RCC 7860 (cell line): ENCODE measurements at places on chromosomes 1 and 21.

DNA sequence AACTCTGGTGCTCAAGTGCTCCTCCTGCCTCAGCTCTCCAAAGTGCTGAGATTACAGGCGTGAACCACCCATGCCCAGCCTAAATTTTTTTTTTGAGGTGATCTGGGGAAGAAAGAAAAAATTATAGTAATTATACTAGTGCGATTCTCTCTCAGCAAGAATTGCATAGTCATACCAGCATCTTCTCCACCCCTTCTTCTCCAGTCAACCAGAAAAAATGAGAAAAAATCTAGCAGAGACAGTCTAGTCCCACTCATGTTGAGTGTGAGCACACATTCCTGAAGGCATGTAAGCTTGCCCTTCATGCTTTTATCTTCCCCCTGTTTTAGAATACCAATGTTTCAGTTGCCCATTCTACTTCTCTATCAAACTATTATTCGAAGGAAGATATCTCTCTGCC lies 207.6 kb downstream of the S1PR1 start:
- DNase-seq = no peak

GRCh38 chr1:28097100-28097472 lies 8.7 kb upstream of the EYA3 start:
- no peak for DNase-seq

- DNase-seq = no peak
These were observed 29.5 kb upstream of the DIP2A start for GRCh38 chr21:46428987-46429710.

DNA sequence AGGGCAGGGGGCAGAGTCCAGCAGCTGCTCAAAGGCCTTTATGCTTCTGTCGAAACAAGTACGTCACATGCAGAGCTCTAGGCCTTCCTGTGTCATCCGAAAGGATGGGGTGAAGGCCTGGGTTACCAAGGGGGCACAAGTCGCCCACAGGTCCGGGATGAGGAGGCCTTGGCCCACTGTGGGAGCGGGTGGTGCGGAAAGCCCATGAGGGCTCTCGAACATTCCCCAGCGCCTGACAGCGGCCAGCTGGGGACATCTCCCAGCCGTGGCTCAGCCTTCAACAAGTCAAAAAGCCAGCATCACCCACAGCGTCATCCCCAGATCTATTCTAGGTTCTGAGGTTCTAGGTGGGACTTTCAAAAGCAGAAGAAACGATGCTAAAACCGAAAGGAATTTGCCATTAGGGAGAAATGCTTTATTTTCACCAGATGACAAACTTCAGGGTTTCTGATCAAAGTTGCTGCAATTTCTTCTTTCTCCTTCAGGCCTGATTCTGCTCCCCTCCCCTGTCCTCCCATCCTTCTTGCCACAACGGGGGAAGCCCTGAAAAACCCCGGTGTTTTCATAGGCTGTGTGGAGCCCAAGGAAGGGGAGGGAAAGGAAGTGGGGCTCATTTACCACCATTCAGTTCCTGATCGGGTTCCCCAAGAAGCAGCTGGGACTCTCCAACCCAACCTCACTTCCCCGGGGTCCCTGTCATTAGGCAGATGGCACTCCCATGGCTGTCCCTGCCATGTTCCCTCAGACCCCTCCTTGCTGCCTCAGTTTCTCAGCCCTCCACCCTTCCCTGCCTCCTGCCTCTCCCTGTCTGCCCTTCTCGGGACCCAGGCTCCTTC lies 17.6 kb downstream of the GPR137B start:
- DNase-seq = no peak

DNA sequence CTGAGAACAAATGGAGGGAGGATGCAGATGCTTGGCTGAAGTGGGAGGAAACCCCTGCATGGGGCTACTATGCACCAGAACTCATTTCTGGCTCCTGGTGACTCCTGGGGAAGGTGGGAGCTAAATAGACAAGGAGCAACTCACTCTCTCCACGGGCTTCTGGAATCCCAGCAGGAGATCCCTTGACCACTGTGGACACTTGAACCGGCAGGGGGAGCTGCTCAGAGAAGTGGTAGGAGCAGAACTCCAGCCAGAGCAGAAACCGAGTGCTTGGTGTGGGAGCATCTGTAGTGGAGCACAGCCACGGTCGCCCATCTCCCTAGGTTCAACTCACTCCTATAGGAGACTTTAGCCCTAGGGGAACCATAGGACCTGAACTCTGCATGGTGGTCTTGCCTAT lies 205.6 kb upstream of the GJB5 start:
- no peak for DNase-seq
